ENCODE measurements at places on chromosomes 3 and 15.

DNA sequence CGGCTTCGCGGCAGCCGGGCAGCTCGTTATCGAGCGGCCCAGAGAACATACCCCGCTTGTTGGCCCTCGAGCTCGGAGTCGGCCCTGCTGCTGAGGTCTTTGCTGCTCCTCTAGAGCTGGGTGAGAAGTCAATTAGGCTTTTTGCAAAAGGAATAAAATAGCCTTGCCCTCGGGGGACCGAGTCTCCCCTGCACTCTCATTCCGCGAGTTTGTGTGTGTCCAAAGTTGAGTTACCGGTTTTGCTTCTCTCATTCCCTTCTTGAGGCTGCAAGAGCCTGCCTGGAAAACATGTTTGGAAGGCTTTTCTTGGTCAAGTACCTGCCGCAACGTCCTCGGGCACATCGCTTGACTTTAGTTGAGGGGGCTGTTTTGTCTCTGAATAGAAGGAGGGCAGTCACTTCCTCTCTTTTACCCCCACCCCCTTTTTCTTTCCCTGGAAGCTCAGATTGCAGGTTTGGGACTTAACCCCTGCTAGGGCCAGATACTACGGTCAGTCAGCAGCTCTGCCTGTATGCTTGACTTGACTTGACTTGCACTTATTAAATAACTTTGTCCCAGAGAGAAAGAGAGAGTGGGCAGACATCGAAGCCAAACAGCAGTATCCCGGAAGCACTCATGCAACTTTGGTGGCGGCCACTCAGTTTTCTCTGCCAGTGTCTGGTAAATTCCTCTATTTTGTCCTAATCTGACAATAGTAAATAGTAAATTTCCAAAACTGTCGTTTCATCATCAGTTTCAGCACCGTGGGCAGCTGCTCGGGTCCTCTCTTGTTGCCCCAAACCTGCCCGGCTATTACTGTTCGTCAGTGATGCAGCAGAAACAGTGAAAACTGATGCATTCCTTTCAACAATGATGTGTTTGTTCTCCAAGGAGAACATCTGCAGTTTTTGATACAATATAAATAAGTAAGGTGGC, 609 bp downstream of the RNF13 start:
- no peak for DNase-seq

DNA sequence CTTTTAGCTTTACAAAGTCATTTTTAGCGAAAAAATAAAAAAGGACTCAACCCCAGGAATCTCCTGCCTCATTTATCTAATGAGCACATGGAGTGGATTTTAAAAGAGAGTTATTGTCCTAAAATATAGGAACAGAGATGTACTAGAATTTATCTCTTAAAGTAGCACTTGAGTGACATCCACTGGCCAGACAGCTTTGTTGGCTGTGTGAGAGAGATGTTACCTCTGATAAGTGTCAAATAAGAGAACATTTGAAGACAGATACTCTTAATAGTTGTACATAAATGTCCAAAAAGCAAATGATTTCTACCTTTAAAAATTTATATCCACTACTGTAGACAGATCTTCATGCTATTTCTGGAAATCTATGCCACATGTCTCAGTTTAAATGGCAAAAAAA, 12.3 kb upstream of the MFSD1 start:
- DNase-seq = no peak

GRCh38 chr3:150061288-150062024, 90.8 kb upstream of the PFN2 start:
- no peak for DNase-seq

- DNase-seq = no peak
These were observed 2.2 kb upstream of the THRB start for GRCh38 chr3:24496529-24497482.

DNA sequence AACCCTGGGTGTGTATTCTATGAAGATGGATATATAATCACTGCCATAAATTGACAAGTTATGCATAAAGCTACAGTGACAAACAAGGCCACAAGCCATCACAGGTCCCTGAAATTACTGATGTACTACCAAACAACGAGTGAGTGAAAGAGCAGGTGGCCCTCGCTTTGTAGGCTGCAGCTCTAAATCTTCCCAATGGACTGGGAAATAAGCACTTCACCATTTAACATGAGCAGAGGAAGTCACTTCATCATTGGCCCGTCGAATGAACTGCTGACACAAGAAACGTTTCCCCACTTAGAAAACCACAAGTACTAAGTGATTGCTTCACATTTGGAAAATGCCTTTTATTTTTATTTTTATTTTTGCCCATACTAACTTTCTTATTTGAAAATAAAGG, 218.0 kb downstream of the ZNF385D start:
- no peak for DNase-seq

- no peak for DNase-seq
These were observed 19.9 kb upstream of the ALPK3 start for GRCh38 chr15:84797212-84797611.

DNA sequence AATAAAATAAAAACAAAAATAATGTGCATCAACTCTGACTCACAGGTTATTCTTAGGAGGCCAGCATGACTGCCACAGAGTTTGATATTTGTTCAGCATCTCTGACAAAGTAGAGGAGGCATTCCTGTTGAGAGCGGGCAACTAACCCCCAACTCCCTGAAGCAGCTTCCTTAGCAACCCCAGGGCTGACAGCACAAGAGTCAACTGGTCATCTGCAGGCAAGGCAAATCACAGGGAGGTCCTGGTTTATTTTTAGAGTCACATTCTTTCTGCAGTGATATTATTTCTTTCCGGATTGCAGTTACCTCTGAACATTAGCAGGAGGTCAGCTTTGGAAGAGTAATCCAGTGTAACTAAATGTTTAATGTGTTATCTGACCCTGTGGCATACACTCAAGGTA, 273.0 kb downstream of the PLCL2 start:
- DNase-seq = no peak

DNA sequence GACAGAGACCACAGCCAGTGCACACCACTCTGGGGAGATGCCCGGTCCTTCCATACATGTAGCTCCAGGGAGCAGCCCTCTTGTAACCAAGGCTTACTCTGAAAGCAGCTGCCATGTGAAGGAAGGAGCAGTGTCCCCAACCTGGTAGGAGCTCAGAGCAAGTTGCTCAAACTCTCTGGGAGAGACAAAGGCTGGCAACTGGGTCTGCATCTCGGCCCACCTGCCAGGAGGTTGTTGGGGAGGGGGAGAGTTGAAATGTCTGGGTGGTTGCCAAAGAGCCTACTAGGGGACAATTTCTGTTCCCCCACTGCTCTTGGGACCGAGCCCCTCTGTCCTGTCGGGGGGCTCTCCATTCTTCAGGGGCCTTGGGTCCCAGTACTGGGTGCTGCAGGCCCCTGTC, 309.9 kb downstream of the TLE3 start:
- DNase-seq = no peak

DNA sequence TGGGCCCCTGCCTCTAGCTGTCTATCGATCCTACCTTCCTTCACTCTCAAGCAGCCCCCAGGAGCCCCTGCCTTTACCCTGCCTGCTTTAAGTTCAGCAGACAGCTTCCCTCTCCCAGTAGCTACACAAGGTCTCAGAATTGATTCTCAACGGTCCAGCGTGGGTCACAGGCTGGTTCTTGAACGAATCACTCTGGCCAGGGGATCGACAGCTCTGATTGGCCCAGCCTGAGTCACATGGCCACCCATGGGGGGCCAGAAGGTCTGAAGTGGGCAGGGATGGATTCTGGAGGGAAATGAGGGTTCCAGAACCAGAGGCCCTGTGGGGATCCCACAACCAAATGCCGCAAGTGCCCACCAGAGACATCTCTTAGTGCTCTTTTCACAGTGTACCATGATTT, 23.7 kb upstream of the CCDC174 start:
- no peak for DNase-seq

- DNase-seq = no peak
These were observed 61.0 kb downstream of the IQSEC1 start for GRCh38 chr3:13012221-13012691.
